ENCODE measurements at places on chromosomes 13 and 19. TPM values are rescaled to one million over a fixed set of nuclear protein-coding genes. Genes with fewer than 3 reads are reported as not detected.

- DNase-seq = no peak
Measured at GRCh38 chr13:63999614-64000305, 2584.1 kb upstream of the PCDH20 start.

PABPC3 gene
- 1.3 TPM for total RNA-seq

- no peak for DNase-seq
Measured at GRCh38 chr13:42320375-42320787, 48.4 kb downstream of the AKAP11 start.

GRCh38 chr19:57947088-57947418, 453 bp downstream of the ZNF256 start:
- DNase-seq = no peak

CLEC17A gene
- total RNA-seq = 0.84 TPM

- DNase-seq = no peak
Measured at GRCh38 chr13:83332751-83333150, 549.5 kb downstream of the SLITRK1 start.

DNA sequence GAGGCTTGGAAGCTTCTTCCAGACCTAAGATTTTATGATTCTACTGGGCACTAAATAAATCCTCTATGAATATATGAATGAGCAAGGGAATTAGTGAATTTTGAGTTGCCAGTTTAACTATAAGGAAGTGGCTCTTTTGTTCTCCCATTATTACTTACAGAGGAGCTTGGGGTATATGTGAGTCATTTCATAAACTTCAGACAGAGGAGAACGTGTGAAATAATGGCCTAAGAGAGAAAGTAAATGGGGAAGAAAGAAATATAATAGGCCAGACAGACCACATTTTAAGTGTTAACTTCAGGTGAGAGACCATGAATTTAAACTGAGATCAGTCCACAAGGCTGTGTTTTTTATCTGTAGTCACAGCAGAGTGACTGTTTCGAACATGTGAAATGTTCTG, 570.9 kb downstream of the GPC6 start:
- no peak for DNase-seq

MTUS2 gene
- not detected for total RNA-seq

Data from activated naive CD8-positive, alpha-beta T cell treated with anti-CD3 and anti-CD28 coated beads for 36 hours (primary cell).